ENCODE measurements at places on chromosomes 5 and 9.
A peak's percentile ranks its signal among the peaks of the same experiment; 100 is the strongest.

DNA sequence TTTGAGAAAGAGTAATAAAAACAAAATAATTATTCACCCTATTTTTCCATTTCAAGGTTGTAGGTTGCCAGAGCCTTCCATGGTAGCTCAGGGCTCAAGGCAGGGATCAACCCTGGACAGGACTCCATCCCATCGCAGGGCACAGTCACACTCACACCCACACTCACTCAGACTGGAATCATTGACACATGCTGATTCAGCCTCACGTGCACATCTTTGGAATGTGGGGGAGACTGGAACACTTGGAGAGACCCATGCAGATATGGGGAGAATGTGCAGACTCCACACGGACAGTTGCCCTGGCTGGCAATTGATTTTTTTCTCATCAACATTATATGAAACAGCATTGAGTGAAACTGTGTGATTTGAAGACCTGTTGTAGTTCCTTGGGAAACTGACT is 234.1 kb downstream of the ADGRV1 start:
- DNase-seq = peak; percentile 41

- no peak for DNase-seq
These were observed 220.0 kb downstream of the GOLPH3 start for GRCh38 chr5:31954091-31954490.

DNA sequence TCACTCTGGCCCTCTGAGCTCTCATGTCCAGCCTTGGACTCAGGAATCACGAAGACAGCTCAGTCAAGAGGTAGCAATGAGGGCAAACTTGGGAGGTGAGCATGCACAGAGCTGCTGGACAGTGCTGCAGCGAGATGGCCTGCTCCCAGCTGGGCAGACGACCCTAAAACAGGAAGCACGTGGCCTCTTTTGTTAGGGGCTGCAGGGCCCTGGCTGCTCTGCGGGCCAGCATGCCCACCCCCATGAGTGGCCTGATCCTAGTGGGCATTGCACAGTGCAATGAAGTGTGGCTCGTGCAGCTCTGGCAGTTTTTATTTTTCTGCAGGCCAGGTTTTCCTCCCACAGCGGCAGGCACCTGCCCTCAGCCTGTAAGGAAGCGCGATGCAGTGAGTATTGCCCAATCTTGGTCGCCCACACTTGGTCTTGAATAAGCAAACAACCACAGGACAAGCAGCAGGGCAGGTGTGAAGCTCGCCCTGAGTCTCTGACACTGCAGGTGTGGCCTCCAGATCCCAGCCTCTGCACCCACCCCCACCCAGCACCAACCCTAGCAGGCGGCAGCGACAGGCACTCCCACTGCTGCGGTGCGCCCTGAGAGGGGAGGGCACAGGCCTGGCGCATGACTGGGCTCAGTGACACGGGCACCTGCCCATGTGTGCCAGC is 60.8 kb downstream of the SEMA4D start:
- DNase-seq = no peak

GRCh38 chr9:131402738-131403492 is 9.0 kb downstream of the PRRC2B start:
- DNase-seq = peak; percentile 87

DNA sequence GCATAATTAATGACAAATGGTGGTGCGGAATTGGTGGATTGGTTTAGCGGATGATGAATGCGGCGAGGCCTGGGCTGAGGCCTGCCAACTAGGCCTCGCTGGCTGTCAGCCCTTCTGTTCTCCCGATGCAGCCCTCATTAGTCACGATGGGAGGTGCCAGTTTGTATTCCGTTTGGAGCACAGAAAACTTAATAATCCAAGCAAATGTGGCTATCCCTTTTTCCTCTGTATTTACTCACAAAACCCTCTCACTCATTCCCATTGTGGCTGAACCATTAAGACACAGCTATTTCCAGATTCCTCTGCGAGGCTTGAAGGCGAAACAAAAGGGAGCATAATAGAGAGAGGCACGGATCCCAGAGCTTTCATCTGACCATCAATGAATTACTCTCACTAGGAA is 114.3 kb downstream of the MVB12B start:
- no peak for DNase-seq

- DNase-seq = peak; percentile 39
These were observed 21.6 kb upstream of the SREK1 start for GRCh38 chr5:66122379-66123034.

GRCh38 chr9:131976157-131977108 is 103.2 kb downstream of the MED27 start:
- DNase-seq = no peak

All from Daoy (cell line).